ENCODE measurements at places on chromosomes 6 and 20.

- DNase-seq, result no peak
These were observed 33.5 kb downstream of the ELOVL5 start for GRCh38 chr6:53315086-53315724.

GRCh38 chr6:163085426-163085825 lies 329.1 kb upstream of the QKI start:
- DNase-seq, result no peak

- DNase-seq, result no peak
These were observed 1.3 kb downstream of the PI16 start for GRCh38 chr6:36955671-36956445.

DNA sequence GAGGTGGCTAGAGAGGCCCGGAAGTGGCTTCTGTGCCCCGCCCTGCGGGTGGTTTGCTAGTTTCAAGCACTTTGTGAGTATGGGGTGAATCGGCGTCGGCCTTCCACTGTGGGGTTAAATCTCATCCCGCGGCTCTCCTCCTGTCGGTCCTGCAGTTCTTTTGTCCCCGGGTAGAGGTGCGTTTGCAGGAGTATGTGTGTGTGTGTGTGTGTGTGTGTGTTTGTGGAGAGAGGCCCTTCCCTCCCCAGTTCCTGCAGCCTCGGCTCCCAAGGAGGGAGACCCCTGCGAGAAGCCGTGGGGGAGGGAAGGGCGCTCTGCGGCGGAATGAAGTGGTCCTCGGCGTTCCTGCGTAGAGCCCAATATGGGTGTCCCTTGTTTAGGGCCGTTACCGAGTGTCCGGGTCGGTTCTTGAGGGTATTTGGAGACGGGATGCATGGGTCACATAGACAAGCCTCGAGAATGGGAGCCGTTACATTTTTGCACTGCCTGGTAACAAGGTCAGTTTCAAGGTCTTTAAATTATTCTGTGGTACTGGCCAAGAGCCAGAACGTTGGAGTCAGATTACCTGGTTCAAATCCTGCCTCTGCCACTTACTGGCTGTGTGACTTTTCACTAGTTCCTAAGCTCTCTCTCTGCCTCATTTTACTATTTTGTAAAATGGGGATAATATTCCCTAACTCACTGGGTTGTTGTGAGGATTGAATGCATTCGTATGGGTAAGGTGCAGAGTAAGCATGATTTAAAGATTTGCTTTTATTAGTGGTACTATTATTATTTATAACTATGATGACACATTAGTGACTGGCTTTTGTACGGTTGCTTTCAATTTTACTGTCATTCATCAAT lies at the start of gene ZKSCAN3:
Gene ZKSCAN3 (plus strand): TSS at position 56 of the 846 bp plus-strand sequence. CDS start 9,640 bp downstream, outside the sequence.
- DNase-seq, result peak; percentile 76

GRCh38 chr6:55016261-55016660 lies 158.1 kb upstream of the HCRTR2 start:
- no peak for DNase-seq

GRCh38 chr20:34363465-34364222 lies 571 bp downstream of the ITCH start:
- DNase-seq, result peak; percentile 12

GRCh38 chr6:136947037-136947436 lies 24.9 kb downstream of the SLC35D3 start:
- no peak for DNase-seq

- DNase-seq, result no peak
These were observed 20.5 kb downstream of the COL9A1 start for GRCh38 chr6:70282312-70282918.

GRCh38 chr6:44539701-44540355 lies 152.3 kb downstream of the CDC5L start:
- no peak for DNase-seq

GRCh38 chr6:74510878-74511277 lies 695.0 kb downstream of the COL12A1 start:
- DNase-seq, result no peak

DNA sequence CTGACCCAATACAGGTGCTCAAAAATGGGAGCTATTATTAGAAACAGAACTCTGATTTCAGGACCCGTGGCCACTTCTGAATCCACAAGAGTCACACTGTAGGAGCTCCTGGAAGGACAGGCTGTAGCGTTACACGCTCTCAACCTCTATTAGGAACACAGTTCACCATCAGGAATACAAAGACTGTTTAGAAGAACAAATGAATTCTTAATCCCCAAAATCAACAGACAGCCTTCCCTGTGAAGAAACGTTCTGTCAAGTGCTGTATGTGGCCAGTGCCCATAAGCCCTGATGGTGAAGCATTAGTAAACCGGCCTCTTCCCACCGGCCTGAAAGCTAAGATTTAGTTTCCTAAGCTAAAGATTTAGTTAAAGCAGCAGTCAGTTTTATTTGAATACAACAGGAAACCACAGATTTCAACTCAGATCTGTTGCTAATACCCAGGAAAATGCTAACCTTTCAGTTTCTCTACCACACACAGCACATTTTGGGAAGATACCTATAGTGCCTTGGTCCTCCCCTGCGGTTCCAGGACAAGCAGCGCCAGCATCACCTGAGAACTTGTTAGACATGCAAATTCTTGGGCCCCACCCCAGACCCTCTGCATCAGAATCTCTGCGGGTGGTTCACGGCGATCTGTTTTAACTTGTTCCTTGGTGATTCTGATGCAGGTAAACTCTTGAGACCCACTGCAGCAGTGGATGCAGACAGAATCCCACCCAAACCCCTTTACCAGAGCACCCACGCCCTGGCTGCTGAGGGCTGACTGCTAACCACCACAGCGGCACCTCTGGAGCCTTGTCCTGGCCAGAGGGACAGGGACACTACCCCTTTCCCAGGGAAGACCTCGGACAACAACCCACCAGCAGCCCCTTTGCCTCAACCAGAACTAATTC lies 33.4 kb downstream of the MTRES1 start:
- DNase-seq, result no peak

DNA sequence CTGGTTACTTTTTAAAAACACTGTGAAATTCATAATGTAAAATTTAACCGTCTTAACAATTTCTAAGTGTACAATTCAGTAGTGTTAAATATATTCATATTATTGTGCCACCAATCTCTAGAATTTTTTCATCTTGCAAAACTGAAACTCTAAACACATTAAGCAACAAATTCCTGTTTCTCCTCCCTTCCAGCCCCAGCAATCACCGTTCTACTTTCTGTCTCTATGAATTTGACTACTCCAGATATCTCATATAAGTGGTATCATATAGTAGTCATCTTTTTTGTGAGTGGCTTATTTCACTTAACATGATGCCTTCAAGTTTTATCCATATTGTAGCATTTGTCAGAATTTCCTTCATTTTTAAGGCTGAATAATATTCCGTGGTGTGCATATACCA lies 44.7 kb downstream of the RSPH3 start:
- DNase-seq, result no peak

- no peak for DNase-seq
These were observed 391.0 kb upstream of the SOX4 start for GRCh38 chr6:21202521-21202920.

GRCh38 chr6:149118737-149119653 lies 198.5 kb upstream of the TAB2 start:
- DNase-seq, result no peak

DNA sequence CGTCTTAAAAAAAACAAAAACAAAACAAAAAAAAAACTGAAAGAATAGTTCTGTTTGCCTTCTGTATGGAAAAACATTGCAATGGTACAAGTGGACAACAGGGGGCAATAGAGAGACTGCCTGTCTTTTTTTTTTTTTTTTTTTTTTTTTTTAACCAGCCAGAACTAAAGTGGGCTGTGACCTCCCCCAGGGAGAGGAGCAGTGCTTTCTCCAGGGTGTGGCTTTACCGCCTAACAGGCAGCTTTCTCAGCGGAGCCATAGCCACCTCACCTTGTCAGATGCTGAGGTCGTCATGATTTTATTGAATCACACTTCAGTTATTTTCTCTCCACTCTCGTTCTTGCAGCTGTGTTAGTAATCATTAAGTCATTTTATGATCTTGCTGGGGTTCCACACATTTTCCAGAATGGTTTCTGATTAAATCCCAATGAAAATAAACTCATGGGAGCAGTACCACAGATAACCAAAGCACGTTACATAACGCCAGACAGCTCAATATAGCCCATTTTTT lies 78.4 kb downstream of the GMPR start:
- peak; percentile 21 for DNase-seq

- DNase-seq, result no peak
These were observed 49.5 kb downstream of the DOK5 start for GRCh38 chr20:54524849-54525248.

DNA sequence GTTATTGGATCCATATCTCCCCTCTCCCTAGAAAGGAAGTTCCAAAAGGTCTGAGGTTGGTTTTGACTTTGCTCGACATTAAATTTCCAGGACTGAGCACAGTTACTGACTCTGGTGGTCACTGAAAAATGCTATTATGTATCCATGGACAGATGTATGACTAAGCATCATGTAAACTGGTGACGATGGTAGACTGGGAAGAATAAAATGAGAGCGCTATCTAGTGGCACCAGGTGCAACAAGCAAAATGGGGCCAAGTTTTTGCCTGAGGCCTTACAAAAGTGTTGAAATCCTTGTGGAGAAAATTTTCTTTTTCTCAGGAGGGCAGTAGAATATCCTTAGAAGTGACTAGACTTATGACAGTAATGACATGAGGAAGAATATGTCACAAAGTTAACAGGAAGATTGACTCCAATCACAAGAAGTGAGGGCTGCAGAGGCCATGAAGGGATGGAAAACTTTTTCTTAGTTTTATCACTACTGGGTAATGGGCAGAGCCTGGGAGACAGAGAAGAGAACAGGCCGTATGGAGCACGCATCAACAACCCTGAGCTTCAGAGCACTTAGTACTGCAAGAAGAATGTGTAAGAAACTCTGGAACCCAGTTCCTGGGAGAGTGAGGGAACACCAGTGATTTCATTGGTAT lies 88.9 kb upstream of the ELOVL5 start:
- DNase-seq, result peak; percentile 6

DNA sequence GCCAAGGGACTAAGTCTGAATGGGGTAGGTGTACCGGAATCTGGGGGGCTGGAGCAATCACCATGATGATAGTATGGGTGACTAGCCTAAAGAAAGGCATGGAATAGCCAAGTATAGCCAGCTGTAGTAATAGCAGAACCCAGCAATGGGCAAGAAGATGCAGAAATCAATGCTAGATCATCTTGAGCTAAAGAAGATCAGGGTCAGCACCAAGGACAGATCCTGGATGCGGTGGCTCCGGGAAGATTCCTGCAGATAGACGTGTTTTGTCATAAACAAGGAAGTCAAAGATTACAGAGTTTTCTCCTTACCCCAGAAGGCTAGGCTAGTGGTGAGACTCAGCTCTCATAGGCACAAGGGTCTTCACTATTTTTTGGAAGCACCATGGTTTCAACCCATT lies 561.6 kb upstream of the CHD6 start:
- no peak for DNase-seq

- no peak for DNase-seq
These were observed at the start of gene COL9A3 for GRCh38 chr20:62816884-62817873. Gene COL9A3 (plus strand): TSS chr20:62817050. CDS start chr20:62817065, 15 bp downstream.

DNA sequence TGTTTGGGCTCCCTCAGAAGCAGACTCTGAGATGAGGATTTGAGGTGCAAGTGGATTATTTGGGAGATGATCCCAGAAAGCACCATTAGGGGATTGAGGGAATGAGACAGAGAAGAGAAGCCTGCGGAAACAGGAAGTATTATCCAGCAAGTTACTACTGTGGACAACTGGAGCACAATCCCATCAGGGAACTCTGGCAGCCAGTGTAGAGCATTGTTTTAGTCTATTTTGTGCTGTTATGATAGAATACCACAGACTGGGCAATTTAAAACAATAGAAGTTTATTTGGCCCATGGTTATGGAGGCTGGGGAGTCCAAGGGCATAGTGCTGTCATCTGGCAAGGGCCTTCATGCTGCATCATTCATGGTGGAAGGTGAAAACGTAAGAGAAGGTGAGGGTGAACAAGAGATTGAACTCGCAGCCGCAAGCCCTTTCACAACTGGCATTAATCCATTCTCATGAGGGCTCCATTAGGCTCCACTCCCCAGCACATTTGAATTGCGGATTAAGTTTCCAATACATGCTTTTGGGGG lies 43.5 kb upstream of the SLC9A8 start:
- DNase-seq, result no peak

DNA sequence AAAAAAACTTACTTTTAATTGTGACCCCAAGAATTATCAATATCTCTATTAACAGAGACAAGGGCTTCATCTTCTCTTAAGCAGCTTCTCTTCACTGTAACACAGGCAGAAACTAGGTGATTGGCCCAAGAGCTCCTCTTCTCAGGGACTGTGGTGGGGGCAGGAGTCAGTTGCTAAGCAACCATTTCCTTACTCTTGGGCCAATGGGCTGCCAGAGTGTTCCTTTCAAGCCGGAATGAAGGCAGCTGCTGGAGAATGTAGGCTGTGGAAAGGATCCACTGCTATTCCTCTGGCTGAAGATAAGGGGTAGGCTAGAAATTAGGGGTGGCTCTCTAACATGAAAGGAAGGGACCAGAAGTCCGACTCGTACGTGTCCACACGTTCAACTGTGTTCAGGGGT lies at the start of gene SEL1L2:
Gene SEL1L2 (minus strand): TSS at position 150 of the 400 bp plus-strand sequence. CDS start 80 bp downstream, at position 70.
- no peak for DNase-seq

DNA sequence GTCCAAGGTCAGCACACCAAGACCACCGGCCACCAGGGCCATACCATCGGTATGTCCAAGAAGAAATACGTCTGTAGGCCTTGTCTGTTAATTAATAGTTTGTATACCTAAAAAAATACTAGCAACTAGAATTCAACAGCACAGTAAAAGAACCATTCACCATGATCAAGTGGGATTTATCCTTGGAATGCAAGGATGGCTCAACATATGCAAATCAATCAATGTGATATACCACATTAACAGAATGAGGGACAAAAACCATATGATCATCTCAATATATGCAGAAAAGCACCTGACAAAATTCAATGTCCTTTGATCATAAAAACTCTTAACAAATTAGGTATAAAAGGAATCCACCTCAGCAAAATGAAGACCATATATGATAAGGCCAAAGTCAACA lies 24.4 kb downstream of the RPP40 start:
- DNase-seq, result no peak

GRCh38 chr6:14107000-14107399 lies 10.6 kb upstream of the CD83 start:
- no peak for DNase-seq

DNA sequence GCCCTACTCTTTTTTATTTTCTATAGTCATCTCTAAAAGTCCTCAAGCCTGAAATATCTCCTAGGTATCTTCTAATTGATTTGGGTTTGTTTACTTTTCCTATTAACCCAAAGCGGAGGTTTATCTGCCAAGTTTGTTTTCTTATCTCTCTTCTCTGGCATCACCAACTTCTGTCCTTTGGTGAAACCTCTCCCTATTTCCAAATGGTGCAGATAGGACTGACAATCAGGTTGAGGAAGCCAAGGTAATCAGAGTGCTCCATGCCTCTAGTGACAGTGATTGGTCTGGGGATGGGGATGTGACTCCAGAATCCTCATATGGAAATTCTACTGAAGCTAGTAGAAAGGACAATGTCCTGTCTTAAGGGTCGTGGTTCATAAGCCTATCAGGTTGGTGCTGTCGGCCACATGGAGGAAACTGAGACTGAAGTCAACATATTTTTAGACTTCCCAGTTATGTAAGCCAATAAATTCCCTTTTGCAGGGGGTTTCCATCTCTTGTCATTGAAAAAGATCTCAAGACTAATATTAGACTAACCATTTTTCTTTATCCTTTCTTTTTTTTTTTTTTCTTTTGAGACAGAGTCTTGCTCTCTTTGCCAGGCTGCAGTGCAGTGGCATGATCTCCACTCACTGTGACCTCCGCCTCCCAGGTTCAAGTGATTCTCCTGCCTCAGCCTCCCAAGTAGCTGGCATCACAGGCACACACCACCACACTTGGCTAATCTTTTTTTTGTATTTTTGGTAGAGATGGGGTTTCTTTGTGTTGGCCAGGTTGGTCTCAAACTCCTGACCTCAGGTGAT lies 28.0 kb downstream of the KIF6 start:
- no peak for DNase-seq

All from activated CD4-positive, alpha-beta T cell treated with anti-CD3 and anti-CD28 coated beads for 4 hours (primary cell).